ENCODE measurements at places on chromosomes 7 and 10.

- no peak for DNase-seq
Observed at GRCh38 chr10:76209135-76209534, 777.7 kb downstream of the LRMDA start.

DNA sequence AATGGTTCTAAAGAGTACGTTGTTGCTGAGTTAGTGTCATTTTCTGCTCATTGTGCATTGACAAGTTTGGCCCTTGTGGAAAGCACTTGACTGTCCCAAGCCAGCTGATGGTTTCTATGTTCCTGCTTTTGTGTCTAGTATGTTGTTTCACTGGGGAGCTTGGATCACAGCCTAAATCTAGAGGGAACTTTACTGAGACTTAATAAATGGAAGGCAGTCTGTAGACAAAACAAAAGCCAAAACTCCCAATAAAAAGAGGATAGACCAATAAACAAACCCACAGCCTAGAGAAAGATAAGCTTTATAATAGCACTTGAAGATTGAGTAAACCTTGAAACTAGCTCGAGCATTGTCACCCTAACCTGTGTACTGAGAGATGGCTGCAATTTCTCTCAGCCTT, 196.8 kb downstream of the ADRA2A start:
- no peak for DNase-seq

- no peak for DNase-seq
Observed at GRCh38 chr7:77565917-77566316, 28.8 kb downstream of the PTPN12 start.

GRCh38 chr10:126972635-126973414, 67.6 kb downstream of the DOCK1 start:
- no peak for DNase-seq

GRCh38 chr10:97765201-97765600, 6.6 kb downstream of the SFRP5 start:
- DNase-seq = no peak

DNA sequence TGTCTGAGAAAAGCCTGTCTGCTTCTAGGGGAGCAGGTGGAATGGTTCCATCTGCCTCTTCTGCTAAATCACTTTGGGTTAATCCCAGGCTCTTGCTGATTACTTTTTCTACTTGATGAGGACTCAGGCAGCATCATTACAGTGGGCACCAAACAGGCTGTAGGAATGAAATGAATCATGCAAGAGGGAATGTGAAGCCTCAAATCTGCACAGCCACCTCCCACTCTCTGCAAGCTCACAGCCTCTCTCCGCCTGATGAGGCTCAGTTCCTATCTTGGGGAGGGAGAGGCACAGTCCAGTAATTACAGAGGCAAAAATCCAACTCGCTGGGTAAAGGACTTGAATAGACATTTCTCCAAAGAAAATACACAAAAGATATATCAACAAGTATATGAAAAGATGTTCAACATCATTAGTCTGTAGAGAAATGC, 34.0 kb downstream of the HSPA12A start:
- no peak for DNase-seq

DNA sequence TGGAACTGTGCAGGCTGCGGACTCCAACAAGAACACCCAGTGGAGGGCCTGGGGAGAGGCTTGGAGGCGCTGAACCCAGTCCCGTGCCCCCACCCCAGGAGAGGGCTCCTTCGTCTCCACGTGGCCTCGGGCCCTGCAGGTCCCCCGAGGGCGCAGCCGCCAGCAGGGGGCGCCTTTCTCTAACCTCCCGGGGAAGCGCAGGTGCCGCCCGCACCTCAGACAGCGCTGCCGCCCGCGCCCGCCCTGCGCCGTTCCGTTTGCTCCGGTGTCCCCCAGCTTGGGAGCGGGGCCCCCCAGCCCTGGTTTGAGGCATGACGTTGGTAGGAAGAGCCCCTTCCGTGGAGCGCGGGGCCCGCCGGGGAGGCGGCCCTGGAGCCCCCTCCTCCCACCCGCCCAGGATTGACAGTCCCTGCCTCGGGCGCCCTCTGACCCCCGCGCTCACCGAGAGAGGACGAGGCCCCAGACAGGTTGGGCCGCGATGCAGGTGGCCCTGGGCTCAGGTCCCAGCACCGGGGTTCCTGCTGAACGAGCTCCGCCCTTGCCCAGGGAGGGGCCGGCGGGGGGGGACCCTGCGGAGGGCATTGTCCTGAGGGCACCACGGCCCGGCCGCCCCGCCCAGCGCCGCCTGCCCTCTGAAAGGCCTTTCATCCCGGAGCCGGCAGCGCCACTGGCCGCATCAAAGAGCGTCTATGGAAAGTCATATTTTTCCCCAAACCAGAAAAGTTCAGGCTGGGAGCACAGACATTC, 42.8 kb downstream of the FOXL3 start:
- DNase-seq = peak; percentile 86

DNA sequence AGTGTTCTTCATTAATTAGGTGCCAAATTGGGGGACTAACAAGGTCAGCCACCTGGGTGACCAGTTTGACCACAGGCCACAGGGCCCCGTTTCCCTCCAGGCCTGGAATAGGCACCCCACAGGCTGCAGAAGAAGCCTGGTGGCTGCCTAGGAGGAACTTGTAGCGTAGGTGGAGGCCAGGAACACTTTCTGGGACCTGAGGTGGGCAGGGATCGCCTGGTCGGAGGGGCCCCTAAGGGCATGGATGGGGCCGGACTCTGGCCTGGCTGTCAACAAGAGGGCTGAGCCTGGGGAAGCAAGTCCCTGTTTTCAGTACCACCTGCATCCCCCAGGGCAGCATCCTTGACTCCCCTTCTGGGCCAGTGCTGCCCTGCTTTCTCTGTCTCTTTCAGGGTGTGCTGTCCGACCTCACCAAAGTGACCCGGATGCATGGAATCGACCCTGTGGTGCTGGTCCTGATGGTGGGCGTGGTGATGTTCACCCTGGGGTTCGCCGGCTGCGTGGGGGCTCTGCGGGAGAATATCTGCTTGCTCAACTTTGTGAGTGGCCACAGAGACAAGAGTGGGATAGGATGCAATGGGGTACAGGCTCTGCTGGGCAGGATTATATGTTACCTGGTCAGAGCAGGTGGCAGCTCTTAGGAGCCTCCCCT, 30.7 kb upstream of the SH2D4B start:
- no peak for DNase-seq

GRCh38 chr10:78397786-78398185, 364.1 kb downstream of the RPS24 start:
- no peak for DNase-seq

GRCh38 chr7:25559581-25560367, 331.5 kb upstream of the NPVF start:
- DNase-seq = no peak

- no peak for DNase-seq
Observed at GRCh38 chr10:27743012-27743876, 2.4 kb downstream of the MKX start.

DNA sequence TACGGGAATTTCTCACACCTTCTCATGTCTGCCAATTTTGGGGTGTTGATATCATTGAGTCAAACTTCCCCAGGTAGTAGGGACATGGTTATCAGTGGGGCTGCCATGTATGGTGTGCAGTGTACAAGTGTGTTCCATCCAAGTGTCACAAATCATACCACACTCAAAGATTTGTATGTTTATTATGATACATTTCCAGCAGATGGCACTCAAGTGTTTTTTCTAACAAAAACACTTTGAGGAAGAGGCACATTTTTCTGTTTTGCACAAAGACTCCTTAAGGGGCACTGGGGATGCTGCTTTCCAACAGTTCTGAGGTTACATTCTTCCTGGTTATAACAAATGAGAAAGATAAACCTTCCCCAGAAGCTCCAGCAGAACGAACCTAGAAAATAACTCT, 414.5 kb downstream of the REEP3 start:
- no peak for DNase-seq

- peak; percentile 9 for DNase-seq
Observed at GRCh38 chr10:123043409-123043925, 34.7 kb downstream of the ACADSB start.

- DNase-seq = no peak
Observed at GRCh38 chr7:132755538-132756483, 179.5 kb upstream of the PLXNA4 start.

- DNase-seq = no peak
Observed at GRCh38 chr7:74013539-74014272, 14.3 kb upstream of the ELN start.

GRCh38 chr10:3766046-3766756, 18.8 kb downstream of the KLF6 start:
- DNase-seq = no peak

GRCh38 chr10:131429942-131430341, 118.4 kb upstream of the TCERG1L start:
- DNase-seq = no peak

DNA sequence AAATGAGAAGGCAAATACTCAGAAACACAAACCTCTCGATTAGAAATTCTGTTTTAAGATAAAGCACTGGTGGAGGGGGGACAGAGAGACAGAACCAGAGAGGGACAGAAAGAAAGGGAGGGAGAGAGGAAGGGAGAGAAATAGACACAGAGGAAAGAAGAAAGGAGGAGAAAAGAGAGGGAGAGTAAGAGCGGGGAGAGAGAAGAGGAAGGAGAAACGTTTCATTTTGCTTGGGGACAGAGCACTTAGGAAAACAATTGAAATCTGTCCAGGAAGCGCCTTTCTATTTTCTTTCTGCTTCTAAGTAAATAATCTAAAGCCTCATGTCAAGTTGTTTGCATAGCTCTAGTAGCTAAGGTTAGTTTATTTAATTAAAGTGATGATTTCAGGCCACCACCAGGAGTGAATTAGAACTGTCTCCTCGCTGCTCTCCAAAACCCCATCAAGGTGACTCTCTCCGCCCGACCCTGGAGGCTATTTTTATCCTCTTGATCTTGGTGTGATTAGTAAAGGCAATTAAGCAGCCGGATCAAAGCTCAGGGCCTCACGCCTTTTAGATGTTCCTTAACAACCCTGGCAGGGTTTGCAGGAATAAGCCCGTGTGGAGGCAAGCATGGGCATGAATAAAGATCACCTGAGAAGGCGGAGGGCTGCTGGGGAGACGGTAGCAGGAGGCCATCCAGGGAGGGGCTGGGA, 73.4 kb upstream of the INSIG1 start:
- no peak for DNase-seq

GRCh38 chr7:38630720-38631673, at the start of gene AMPH:
Gene AMPH (minus strand): TSS chr7:38631373. CDS start chr7:38631351, 22 bp downstream.
- no peak for DNase-seq

DNA sequence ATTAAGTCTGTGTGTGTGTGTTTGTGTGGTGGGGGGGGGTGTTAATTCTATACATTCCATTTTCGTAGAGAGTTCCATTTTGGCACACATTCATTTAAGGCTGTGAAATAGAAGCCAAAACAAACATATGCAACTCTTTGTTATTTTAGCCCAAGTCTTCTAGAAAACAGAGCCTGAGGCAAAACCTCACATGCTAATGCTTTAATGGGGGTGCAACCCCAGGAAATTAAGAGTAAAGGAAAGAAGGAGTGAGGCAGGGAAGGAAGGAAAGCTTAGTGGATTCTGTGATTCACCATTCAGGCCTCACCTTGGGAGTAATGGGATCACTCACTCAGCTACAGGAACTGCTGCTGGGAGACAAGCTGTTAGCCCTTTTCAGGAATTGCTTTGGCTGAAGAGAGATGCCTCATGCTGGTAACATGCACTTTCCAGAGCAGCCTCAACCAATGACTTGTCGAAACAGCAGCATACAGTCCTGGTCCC, 73.0 kb upstream of the CTTNBP2 start:
- DNase-seq = no peak

DNA sequence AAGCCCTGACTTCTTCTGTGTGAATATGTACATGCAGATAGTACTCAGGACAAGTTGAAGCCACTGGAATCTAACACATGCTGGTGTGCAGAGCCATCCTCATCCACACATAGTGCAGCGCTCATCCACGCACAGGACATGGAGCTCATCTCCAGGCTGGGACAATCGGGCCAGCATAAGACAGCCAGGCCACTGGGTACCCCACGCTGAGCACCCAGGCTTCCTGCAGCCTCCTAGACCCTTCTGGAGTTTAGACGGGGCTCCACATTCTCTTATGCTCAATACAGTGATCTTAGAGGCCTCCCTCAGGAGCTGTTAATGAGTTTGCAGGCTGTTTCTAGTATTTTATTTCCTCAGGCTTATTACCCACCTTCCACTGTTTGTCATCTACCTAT, 238.9 kb downstream of the TNS3 start:
- no peak for DNase-seq

DNA sequence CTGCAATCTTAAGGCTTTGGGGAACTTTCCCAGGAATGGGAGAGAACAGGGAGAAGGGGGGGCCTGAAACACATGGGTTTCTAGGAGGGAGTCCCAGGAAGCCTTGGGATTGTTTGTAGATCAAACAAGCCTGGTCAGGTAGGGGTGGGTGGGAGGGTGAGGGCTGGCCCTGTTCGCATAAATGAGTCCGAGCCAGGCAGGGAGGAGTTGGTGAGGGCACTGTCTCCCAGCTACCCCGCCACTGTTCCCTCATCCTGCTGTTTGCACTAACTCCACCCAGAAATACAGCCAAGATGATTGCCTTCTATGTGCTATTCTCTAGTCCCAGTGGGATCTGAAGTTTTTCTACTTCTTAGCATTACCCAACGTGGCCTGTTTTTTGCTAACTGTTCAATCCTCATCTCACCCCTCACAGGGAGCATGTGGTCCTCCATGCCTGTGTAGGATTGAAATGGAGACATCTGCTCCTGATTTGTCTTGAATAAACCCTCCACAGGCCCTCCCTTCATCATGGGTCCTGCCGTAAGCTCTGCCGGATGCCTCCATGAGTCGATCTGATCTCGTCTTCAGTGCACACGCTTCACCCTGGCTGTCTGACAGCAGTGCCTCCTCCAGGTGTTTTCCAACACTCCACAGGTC, 257.0 kb downstream of the COBL start:
- DNase-seq = no peak

GRCh38 chr10:79482304-79482703, 30.0 kb upstream of the EIF5AL1 start:
- no peak for DNase-seq

GRCh38 chr7:3312583-3312982, 11.5 kb downstream of the SDK1 start:
- no peak for DNase-seq

- DNase-seq = no peak
Observed at GRCh38 chr10:5620223-5620721, 46.1 kb downstream of the ASB13 start.

GRCh38 chr10:21479570-21480315, 45.7 kb downstream of the SKIDA1 start:
- DNase-seq = no peak

DNA sequence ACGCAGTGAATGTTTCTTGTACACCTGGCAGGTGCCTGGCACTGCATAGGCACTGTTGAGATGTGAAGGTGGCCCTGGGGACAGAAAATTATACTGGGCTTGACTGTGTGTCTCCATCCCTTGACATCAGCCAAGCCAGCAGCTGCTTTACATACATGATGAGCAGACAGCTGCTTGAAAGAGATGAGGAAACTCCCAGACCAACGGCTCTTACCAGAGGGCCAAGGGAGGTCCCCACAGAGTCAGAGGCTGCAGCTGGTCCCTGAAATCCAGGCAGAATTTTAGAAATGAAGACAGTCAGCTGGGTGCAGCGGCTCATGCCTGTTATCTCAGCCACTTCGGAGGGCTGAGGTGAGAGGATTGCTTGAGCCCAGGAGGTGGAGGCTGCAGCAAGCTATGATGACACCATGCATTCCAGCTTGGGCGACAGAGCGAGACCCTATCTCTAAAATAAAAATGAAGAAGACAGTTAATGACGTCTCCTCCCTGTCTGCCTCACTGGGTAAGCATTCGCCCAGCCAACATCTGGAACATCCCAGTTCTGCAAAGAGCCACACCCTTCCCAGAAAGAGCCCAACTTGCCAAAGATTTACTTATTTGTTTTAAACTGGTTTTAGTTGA, 17.6 kb downstream of the LIMK1 start:
- no peak for DNase-seq
